ENCODE measurements at places on chromosomes 2 and 18.

- DNase-seq = no peak
Observed at GRCh38 chr2:189483980-189484740, 42.9 kb downstream of the WDR75 start.

DNA sequence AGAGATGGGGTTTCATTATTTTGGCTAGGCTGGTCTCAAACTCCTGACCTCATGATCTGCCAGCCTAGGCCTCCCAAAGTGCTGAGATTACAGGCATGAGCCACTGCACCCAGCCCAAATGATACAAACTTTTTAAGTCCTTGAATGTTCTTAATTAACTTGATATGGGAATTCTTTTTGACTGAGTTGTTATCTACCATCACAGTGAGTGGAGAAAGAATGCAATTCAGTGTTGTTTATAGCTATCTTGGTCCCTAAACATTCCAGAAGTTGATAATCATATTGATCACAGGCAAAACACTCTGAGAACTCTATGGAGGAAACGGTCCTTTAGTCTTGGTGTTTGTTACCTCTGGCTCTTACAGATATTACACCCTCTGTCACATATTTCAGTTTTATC lies 1072.5 kb downstream of the SUCLG1 start:
- DNase-seq = no peak

DNA sequence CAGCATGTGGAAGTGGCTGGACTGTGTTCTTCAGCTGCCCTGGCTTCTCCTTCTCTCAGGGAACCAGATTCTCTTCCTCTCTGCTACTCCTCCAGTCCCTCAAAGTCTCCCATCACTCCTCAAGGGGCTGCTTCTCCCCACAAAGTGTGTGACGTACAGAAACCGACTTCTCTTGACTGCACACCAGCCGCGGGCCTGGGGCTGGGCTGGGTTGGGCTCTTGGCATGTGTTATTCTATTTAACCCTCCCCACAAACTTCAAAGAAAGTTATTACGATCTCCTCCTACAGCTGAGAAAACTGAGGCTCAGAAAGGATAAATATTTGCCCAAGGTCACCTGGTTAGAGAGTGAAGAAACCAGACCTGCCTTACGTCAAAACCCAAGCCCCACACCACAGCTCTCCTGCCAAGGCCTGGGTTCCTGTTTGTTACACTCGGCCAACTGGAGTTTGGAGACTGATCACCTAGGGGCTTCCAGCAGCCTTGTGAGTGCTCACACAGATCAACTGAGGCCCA lies 269.0 kb downstream of the TFCP2L1 start:
- DNase-seq = no peak

DNA sequence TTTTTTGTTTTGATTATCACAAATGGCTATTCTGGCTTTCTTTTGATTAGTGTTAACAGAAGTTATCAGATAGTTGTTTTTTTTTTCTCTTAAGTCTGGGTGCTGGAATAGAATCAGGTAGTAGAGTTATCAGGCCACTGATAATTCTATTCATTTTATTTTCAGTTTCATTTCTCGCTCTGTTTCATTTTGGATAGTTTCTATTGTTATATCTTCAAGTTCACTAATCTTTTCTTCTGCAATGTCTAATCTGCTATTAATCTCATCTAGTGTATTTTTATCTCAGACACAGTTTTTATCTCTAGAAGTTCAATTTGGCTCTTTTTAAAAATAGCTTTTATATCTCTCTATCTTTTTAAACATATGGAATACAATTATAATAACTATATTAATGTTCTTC lies 241.8 kb upstream of the EPC2 start:
- no peak for DNase-seq

Measured in WERI-Rb-1 (cell line).